ENCODE measurements at places on chromosomes 2 and 18. TPM values are rescaled to one million over a fixed set of nuclear protein-coding genes. Genes with fewer than 3 reads are reported as not detected.

NIFK gene
- 67.8 TPM for total RNA-seq

SPR gene
- total RNA-seq: 126 TPM

PRKAG3 gene
- total RNA-seq: not detected

ABCG5 gene
- not detected for total RNA-seq

KHK gene
- total RNA-seq: 10.4 TPM

DPP4 gene
- 0.56 TPM for total RNA-seq

RAB27B gene
- 10.5 TPM for total RNA-seq

CCDC195 gene
- total RNA-seq: not detected

GKN1 gene
- 0.56 TPM for total RNA-seq

IL1A gene
- total RNA-seq: 0.23 TPM

GPR39 gene
- 7.5 TPM for total RNA-seq

ST6GAL2 gene
- 16.1 TPM for total RNA-seq

MYCN gene
- total RNA-seq: not detected

COLEC12 gene
- 0.03 TPM for total RNA-seq

POTEJ gene
- total RNA-seq: not detected

NGEF gene
- total RNA-seq: 20.3 TPM

RSAD2 gene
- 0.53 TPM for total RNA-seq

TNFAIP6 gene
- total RNA-seq: 1.2 TPM

DTYMK gene
- 147 TPM for total RNA-seq

ALPI gene
- not detected for total RNA-seq
